ENCODE measurements at places on chromosomes 1 and 21. TPM values are rescaled to one million over a fixed set of nuclear protein-coding genes. Genes with fewer than 3 reads are reported as not detected.

DISP3 gene
- 0.35 TPM for total RNA-seq

TMEM200B gene
- not detected for total RNA-seq

CYP4B1 gene
- not detected for total RNA-seq

LENEP gene
- not detected for total RNA-seq

ICOSLG gene
- 2.0 TPM for total RNA-seq

P3H1 gene
- total RNA-seq = 26.3 TPM

PGLYRP3 gene
- total RNA-seq = not detected

TCP10L gene
- 0.70 TPM for total RNA-seq

FAM163A gene
- not detected for total RNA-seq

RAVER2 gene
- 3.5 TPM for total RNA-seq

PROK1 gene
- not detected for total RNA-seq

GLRX2 gene
- total RNA-seq = 49.1 TPM

RIMKLA gene
- total RNA-seq = 0.50 TPM

TNFSF4 gene
- 0.05 TPM for total RNA-seq

TPR gene
- 43.4 TPM for total RNA-seq

RGS18 gene
- not detected for total RNA-seq
